ENCODE measurements at places on chromosomes 3 and 15.

GRCh38 chr3:38004415-38005075 is 14.0 kb downstream of the VILL start:
- no peak for DNase-seq

DNA sequence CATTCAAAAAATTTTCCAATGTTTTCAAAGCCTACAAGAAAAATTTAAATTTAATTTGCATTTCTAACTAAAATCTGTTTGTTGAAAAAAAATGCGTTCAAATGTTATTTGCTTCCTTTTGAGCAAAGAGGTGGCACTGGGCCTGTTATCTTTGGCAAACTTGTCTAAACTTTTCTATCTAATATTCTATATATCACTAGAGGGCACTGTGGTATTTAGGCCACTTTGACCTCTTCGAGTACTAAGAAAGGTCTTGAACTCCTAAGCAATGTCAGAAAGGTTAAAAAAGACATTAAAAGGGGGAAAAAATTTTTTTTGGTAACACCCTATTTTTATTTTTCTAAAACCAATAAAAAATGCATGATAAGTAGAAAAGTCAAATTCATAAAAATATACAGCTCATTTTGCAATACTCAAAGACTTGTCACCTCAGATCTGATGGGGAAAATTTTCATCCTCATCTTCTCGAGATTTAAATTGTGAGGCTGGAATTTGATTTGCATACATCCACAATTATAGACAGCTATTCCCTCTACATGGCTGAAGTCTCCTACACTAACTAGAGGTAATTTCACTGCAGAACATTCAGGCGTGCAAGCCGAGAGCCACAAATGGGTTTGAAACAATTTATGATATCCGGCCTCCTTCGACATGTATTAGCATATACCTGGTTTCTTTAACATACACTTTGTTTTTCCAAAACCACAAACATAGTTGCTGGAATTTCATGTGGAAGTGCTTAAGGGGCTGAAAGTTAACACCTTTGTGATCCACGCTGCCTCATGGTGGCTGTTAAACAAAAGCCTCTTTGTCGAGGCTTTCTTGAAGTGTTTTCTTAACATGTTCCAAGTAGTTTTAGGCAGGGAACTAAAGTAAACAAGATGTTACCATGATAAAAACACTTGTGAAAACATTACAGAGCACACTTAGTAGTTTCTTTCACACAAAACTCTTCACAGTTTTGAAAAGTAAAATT is 576.4 kb downstream of the FOXP1 start:
- DNase-seq: no peak

GRCh38 chr3:72651498-72651897 is 196.7 kb downstream of the SHQ1 start:
- DNase-seq: no peak

- DNase-seq: no peak
Observed at GRCh38 chr3:64801856-64802255, 114.1 kb upstream of the ADAMTS9 start.

GRCh38 chr3:183265157-183265642 is 12.1 kb downstream of the B3GNT5 start:
- DNase-seq: no peak

GRCh38 chr15:41994171-41994650 is 21.9 kb upstream of the EHD4 start:
- DNase-seq: no peak

DNA sequence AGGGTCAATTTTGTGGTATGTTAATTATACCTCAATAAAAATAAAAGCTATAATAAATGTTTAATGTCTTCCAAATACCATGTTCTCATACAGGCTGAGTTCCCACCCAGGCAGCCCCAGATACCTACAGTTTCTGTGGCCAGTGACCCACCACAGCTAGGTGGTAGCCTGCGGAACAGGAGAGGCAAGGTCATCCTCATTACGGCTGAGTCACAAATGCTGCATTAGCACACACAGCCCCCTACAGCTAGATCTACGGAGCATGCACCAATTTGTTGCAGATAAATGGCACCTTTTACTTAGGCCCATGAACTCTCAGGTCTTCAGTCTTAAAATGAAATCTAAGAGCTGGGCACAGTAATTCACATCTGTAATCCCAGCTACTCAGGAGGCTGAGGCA is 5.1 kb downstream of the SPATA12 start:
- no peak for DNase-seq

DNA sequence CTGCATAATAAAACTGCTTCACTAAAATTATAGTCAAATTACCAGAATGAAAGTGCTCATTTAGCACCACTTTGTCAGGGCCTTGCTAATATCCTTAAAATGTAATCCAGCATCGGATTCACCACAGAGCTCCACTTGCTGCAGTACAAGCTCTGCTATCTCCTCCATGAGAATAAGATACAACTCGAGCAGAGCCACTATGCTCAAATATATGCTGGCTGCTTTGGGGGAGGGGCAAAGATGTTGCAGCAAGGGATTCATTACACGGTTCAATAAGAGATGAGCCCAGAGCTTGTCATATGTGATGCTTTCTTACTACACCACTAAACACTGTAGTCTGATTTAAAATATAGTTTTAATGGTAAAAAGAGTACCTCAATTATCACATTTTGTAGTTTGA is 72.2 kb downstream of the DLG1 start:
- no peak for DNase-seq

- no peak for DNase-seq
Observed at GRCh38 chr3:31106912-31107311, 212.5 kb upstream of the GADL1 start.

DNA sequence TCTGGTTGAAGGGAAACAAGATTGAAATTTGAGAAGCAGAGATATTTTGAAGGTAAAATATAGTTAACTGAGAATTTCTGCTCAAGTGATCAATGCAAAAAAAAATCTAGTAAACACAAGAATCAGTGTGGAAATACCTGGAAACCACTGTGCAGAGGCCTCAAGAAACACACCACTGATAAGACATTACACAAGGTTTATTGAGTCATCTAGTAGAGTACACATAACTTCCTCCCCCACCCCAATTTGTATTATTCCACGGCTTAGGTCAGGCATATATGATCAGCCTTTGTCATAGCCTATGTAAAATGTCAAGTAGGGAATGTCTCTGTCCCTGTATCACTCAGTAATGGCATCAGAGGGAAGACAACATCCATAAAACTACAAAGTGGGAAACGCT is 447.8 kb upstream of the BCHE start:
- DNase-seq: no peak

GRCh38 chr3:30672959-30673358 is 66.6 kb downstream of the TGFBR2 start:
- no peak for DNase-seq

DNA sequence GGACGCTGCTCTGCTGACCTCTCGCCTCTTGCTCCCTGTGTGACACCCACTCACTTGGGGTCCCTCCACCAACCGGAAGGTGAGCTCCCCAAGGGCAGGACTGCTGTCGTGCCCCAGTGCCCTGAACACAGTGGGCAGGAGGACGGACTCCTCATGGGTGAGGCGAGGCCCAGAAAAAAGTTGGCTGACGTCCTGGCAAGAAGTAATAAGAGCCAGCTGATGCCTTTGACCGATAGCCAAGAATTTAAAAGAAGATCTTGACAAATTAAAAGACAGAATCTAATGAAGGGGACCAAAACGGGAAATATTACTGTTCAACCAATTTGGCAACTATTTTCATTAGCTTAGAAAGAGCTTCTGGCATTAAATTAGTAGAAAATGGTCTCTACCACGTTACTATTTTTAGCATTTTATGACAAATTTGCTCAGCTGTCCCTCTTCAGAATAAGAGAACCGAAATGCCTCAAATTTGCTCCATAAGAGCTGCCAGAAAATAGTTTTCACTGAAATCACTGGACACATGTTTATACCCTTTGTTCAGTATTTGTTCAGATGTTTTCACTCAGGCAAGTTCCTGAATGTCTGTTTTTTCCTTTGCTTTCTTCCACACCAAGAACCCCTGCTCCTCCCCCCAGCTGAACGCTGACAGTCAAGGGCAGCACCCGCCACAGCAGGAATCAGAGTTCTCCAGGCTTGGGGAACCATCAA is 60.5 kb downstream of the XXYLT1 start:
- no peak for DNase-seq

DNA sequence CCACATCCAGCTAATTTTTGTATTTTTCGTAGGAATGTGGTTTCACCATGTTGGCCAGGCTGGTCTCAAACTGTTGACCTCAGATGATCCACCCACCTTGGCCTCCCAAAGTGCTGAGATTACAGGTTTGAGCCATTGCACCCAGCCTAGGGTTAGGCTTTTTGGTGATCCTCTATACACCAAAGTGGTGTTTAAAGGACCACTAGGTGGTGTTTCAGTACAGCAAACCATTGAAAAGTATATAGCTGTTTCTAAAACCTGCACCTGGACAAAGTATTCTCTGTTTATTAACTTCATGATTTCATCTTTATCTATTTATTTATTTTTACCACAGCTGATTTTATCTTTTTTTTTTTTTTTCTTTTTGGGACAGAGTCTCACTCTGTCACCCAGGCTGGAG is 68.4 kb downstream of the MINDY2 start:
- no peak for DNase-seq

DNA sequence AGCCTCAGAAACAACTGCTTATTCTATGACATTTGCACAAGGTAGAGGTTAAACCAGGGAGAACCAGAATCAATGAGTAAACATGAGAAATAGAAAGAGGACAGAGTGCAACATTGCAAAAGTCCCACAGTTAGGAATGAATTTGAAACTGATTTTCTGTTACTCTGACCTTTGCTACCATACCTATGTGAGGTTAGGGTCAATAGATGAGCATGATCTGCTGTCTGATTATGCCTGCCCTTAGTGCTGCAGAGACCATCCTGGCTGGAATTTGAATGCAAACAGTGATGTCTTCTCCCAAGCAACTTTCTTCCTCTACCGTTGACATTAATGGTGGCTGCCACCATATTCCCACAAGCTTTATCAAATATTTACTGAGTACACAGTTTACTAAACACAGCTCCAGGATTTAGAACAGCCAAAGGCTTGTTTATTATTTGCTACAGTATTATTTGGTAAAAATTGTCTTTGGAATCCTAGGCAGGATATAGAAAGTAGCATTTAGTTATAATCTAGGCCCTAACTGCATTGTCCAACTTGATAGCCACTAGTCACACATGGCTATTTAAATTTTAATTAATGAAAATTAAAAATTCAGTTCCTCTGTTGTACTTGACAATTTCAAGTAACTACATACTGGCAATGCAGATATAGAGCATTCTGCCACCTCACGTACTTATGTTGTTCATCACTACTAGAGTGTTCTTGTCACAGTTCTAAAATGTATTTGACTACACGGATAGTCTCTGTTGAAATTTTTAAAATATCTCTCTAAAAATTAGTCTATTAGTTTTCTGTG is 8.9 kb upstream of the CLDN1 start:
- DNase-seq: no peak

DNA sequence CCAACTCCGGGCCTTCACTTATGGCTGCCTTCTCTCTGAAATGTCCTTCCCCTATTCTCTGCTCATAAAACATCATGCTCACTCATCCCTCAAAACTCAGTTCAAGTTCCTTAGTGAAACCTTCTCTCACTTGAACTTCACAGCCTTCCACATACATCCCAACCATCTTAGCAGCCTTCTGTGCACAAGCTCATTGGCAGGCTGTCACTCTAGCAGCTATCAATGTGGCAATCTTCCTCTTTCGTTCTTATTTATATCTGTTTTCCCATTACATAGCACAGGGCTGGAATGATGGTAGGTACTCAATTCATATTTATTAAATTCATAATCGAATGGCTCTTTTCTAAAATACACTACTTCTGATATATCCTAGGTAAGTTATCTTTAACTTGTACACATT is 66.4 kb upstream of the MCTP2 start:
- DNase-seq: no peak

DNA sequence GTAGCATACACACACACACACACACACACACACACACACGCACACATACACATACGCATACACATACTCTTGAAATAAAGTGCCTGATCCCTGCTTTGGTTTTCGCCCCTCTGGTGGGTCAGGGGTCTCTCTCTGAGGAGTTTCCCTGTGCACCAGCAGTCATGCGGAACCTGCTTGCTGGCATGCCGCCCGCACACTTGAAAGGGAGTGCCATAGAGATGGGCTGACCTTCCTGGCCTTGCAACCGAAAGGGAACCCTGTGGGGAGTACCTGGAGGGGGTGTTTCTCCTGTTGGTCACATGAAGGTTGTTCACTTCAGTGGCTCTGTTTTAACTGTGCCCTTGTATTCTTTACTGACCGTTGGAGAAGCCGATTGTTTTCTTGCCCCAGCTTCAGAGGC is 752.3 kb downstream of the NR2F2 start:
- no peak for DNase-seq

DNA sequence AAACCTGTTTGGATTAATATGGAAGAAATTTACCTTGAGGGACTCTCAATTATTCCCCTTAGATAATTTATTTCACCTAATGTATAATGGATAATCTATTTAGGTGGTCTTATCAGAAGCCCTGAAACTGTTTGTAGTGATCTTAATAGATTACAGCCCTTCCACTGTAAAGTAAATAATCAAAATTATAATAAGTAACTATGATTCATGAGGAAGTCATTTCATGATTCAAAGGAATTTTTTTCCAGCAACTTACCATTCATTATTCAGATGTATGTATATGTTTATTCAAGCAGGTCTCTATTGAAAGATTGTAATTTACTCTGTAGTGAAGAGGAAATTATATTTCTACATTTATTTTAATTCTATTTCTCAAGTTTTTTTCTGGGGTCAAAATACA is 250.6 kb upstream of the ROBO1 start:
- DNase-seq: no peak

DNA sequence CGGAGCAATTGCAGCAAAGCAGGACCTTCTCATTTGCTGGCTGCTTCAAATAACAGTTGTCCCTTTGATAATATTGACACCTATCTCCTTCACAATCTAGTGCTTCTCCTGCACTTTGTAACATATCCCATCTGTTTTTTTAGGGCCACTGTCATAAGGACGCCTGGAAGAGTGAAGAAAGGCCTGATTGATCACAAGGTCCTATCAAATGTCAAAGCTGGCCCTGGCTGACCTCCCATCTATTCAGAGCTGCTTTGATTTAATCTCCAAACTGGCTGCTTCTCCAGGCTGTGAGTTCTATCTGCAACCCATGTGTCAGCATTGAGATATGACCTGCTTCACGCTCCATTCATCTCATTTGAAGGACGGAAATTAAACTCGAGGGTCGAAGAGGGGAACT is 601.2 kb upstream of the KCNMB2 start:
- no peak for DNase-seq

DNA sequence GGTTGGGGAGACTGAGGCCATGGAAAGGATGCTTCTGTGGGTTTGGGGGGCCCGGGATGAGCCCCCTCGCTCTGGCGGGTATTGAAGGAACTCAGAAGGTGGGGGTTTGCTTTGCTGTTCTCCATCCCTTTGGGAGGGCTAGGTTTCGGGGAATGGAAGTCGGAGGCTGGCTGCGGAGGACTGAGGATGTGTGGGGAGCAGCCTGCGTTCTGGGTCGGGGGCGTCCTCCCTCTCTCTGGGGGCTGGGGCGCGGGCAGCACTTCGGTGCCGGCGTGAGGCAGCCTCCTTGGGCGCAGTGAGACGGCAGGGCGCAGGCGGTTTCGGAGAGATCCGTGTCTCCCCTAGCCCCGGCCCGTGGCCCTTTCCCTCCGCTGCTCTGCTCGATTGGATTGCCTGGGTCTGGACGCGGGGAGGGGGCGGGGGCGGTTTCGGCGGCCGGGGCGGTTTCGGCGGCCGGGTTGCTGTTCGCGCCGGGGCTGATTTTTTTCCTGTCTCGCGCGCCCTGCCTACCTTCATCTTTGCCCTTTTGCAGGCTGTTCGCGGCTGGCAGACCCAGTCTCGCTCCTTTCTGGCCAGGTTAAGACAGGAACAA is 1.4 kb downstream of the PTPRG start:
- no peak for DNase-seq

- no peak for DNase-seq
Observed at GRCh38 chr15:66099950-66100671, 153.4 kb downstream of the MEGF11 start.

GRCh38 chr3:31249545-31249944 is 283.2 kb upstream of the STT3B start:
- DNase-seq: no peak
